ENCODE measurements at places on chromosomes 12 and 14.

DNA sequence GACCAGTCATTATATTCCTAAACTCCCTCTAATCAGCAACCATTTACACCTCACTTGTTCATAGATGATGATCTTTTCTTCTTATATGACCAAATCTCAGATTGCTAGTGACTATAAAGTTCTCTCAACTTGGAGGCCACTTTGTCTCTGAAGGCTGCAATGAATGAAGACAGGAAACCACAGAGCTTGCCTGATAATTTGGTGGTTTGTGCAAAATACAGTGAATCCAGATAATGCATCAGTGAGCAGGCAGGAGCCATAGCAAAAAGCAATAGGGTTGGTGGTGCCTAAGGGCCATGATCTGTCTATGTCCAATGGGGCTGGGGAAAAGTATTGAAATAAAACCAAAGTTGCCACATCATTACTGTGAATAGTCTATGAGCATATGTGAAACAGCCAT lies 123.8 kb upstream of the LRFN5 start:
- no peak for DNase-seq

DNA sequence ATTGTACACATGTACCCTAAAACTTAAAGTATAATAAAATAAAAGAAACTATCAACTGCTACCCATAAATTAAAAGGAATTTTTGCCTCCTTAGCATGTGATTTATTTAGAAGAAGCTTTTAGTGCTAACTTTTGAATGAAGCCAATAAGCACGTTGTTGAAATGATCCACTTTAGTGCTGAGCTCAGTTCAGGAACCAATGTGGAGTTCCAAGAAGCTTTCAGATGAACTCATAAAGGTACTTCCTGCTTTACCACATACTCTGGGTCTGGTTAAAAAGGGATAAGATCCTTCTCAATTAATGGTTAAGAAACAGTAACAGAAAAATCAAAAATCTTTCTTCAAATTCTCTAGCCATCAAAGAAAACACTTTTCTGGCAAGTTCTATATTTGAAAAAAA lies 39.4 kb downstream of the TMTC1 start:
- DNase-seq: no peak

- DNase-seq: no peak
Observed at GRCh38 chr14:59004012-59004411, 184.5 kb upstream of the DAAM1 start.

GRCh38 chr14:97074456-97074855 lies 277.3 kb downstream of the VRK1 start:
- no peak for DNase-seq

DNA sequence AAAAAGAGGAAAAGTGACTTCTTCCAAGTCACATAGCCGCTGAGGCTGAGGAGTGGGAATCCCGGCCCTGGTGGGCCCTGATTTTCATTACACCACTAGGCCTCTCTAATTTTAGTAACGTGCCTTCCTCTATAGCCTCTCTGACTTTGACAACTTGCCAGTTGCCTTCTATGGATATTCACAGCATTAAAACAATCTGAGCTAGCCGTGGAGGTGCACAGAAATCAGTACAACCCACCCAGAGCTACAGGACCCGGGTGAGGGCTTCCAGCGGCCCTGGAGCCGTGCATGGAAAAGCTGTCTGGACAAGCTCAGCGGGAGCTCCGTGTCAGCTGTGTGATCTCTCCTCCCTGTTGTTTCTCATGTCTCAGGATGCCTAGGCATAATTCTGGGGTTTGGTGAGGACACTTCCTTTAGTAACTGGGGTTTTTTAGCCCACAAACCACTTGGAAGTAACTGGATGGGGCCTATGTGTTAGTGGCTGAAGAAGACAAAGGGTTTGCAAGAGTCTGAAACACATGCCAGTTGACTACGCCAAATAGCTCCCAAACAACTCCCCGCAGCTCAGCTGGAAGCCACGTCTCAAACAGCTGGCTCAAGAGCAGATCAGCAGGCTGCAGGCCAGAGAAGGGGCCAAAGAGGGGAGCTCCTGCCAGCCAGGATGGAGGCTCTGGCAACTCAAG lies 53.0 kb downstream of the SSH1 start:
- DNase-seq: no peak

DNA sequence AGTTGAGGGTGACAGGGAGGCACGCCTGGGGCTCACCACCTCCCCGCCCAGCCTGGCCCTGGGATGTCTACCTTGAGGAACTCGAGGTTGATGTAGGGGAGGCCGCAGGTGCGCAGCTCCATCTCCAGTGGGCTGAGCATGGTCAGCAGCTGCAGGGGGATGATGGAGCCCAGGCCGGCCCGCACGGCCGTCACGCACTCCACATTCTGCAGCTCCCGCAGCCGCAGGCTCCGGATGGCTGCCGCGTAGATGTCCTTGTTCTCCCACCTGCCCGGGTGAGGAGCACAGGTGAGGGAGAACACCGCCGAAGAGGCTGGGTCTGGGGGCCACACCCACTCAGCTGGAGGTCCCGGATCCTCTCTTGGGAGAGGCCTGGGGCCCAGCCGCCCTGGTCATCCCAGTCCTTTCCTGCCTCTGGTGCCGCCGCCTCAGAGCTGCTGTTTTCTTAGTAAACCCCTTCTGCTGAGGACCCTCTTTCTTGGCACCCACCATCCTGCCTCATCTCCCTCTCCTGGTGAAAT lies 38.2 kb downstream of the TRAFD1 start:
- DNase-seq: no peak

DNA sequence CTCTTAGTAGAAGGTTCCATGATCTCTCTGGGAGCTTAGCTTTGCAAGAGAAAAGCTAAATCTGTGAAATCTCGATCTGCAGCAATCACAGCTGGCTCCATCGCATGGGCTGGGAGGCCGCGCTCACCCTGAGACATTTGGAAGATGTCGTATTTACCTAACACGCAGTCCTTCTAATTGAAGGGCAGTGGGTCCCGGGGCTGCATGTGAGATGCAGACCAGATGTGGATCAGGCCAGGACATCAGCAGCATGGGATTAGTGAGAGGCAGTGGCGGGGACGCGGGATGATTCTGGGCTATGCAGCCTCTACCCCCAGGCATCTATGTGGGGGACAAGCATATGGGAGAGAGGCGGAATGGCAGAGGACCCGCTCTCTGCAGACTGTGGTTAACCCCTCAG lies 312.4 kb upstream of the RTL1 start:
- DNase-seq: no peak

DNA sequence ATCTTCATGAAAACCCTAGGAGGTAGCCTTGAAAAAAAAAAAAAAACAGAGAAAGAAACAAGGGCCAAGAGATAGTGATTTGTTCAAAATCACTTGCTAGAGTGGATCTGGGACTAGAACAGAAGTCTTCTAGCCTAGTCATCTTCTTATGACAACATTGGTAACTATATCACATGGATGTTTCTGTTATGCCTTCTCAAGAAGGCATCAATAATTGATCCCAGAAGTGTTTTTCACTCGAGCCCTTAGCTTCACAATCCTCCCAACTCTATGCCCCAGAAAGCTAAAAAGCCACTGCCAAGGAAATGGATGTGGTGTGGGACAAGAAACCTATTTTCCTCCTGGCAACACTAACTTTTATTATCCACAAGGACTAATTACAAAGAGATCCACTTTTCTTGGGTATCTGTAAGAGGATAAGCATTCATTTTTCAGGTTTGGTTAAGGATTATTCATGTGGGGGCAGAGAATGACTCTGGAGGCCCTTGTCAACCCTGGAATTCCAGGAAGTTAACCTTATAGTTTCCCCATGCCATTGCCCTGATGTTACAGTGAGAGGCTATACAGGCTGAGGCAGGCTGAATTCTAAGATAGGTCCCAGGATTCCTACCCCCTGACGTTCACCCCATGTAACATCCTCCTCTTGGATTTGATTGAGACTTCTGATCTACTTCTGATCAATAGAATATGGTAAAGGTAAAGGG lies 67.7 kb upstream of the CPM start:
- DNase-seq: no peak

- DNase-seq: no peak
Observed at GRCh38 chr14:90804292-90805083, 11.7 kb downstream of the TTC7B start.

GRCh38 chr14:93683226-93683625 lies 105.1 kb downstream of the PRIMA1 start:
- peak; percentile 3 for DNase-seq

GRCh38 chr14:48849741-48850322 lies 736.3 kb downstream of the RPS29 start:
- DNase-seq: no peak

- no peak for DNase-seq
Observed at GRCh38 chr12:124650912-124651311, 83.5 kb upstream of the NCOR2 start.

- DNase-seq: no peak
Observed at GRCh38 chr14:60575008-60575407, 66.1 kb downstream of the SIX6 start.

- no peak for DNase-seq
Observed at GRCh38 chr14:96702831-96703230, 94.4 kb upstream of the VRK1 start.

DNA sequence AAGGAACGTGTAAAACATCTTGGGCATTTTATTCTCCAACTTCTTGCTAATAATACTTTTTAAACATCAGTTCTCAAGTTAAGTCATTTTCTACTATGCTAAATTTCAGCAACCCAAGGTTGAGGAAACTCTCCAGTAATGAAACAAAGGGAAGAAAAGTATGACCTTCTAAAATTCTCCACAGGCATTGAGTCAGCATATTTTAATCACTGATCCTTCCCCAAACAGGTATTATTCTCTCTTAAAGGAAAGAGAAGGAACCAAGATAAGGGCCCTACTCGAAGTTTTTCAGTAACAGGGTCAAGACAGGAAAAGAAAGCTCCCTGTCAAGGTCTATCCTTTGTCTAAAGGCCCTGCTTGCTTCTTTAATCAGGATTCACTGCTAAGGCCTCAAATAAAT lies 3.0 kb downstream of the KICS2 start:
- no peak for DNase-seq

GRCh38 chr14:89351516-89352404 lies 65.3 kb downstream of the FOXN3 start:
- DNase-seq: no peak

DNA sequence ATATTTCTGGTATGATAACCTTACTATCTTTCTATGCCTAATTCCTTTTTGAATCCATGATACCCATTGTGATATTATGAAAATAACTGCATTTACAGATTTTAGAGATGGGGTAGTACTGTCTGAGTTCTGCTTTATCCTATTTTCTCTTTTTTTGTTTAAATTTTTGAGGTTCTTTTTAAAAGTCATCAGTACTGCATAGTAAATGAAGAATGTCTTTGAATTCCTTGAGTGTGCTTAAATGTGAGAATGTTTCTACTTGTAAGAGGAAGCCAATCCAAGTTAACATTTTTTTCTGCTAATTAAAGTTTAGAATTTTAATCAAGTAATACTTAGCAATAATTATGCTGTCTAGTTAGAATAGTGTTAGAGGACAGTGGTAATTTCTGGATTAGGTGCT lies 474.6 kb downstream of the PCNX1 start:
- DNase-seq: no peak

DNA sequence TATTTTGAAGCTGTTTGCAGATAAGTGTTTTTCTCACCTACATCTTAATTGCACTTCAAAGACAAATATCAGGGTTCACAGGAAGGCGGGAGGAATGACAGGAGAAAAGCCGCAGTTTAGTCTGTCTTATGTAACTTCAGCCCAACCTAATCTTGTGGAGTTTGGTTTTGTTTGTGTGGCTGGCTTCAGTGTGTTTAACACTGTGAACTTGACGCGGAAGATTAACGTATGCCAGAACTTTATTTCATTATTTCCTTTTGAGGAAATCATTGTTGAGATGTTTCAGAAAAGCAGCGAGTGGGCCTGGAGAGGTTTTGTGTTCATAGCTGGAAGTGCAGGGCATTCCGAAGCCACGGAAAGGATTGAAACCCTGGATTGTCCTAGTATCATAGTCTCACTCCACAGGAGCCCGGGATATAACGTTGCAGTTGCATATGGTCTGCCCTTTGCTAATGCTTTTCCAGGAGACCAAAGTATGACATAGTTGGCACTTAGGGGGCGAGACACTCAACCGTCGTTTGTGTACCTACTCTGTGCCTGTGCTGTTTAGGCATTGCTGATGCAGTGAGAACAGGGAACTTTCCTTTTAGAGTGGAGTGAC lies 2.0 kb downstream of the PELI2 start:
- no peak for DNase-seq

DNA sequence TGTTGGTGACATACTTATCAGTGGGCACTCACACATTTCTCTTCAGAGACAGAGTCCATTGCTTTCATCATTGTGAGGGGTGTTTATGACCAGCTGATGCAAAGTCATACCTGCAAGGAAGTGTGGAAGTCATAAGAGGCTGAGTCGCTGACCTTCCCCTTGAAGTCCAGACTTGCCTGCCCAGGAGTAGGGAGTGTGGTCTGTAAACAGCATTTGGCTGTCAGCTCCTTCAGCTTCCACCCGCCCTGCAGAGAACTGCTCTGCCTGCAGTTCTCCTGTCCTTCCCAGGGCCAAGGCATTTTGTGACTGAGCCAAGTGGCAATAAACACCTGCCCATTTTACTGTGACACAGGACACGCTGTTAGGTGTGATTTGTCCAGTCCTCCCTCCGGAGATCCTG lies 801.3 kb downstream of the BCL11B start:
- no peak for DNase-seq

GRCh38 chr14:59831121-59831730 lies 39.4 kb downstream of the RTN1 start:
- no peak for DNase-seq

GRCh38 chr14:36521598-36522345 lies 1.7 kb upstream of the NKX2-1 start:
- DNase-seq: no peak

DNA sequence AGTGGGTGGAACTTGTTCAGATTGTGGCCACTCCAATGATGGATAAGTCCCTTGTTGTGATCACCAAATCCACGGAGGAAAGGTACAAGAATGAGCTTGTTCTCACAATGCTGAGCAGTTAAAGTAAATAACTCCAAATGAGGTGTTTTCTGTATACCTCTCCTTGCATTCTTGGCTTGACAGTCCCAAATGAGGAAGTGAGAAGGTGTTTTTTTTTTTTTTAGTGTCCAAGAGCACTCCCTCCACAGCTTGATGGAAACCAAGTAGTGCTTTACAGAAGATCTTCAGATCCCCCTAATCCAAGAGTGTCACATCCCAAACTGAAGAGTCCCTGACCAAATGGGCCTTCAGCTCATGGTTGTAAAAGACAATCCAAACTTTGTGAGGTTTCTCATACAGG lies 153.6 kb downstream of the ATP23 start:
- no peak for DNase-seq
